Prostate gland (tissue), 2 donors: ENCODE measurements at places on chromosomes 7 and 10.

- H3K27me3 ChIP-seq: no peaks in the 10 kb centered on the region
- H3K4me3 ChIP-seq: no peak overlapping the region
- no peak for DNase-seq
- no peaks in the 10 kb centered on the region for H3K4me1 ChIP-seq
Measured at GRCh38 chr7:91405092-91405788, 141.0 kb downstream of the FZD1 start.

DNA sequence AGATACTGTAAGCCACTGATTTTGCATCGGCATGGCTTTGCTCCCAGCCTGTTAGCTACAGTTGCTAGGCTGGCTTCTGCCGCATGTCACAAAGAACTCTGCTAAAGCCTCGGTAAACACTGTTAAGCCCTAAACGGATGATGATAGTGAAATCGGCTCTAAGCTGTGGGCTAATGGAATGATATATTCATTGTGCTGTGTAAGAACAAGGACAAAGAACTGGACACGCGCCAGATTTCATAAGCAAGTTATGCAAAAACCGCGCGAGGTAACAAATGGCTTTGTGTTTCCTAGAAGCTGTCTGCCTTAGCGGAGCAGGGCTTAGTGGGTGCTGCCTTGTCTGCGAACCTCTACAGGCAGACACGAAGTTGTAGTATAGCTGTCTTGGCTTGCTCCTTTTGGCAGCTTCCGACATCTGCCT lies 331.3 kb upstream of the COBL start:
- no peak overlapping the region for H3K4me3 ChIP-seq
- H3K27me3 ChIP-seq: no peaks in the 10 kb centered on the region
- H3K27ac ChIP-seq: no peak overlapping the region
- DNase-seq: peak; percentile 78
- no peaks in the 10 kb centered on the region for H3K36me3 ChIP-seq
- H3K4me1 ChIP-seq: no peaks in the 10 kb centered on the region

DNA sequence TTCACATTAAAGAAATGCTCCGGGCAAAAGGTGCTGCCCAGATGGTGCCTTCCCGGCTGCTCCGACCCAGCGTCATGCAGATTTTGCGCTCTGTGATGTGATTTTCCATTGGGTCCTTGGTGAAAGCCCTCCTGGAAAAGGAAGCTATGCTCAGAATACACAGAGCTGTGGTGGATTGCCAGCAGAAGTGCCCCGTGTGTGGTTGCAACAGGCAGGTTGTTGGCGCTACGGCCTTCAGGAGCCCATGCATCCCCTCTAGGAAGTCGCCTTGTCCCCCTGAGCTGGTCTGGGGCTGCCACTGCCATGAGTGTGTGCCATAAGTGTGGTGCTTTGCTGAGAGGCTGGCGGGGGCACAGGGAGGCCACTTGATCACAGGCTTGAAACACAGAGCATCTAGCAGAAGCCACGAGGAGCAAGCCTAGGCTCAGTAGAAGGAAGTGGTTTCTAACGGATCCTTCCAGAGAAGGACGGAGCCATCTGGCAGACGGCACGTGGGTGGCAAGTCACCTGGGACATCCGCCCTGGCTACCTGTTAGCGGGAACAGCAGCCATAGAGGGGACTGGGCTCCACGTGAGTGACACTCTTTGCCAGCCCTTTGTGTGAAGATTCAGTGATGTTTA lies 210.9 kb downstream of the CUX1 start:
- no peaks in the 10 kb centered on the region for H3K36me3 ChIP-seq
- no peaks in the 10 kb centered on the region for H3K27me3 ChIP-seq

- H3K4me1 ChIP-seq: no peaks in the 10 kb centered on the region
- no peaks in the 10 kb centered on the region for H3K36me3 ChIP-seq
- peak overlapping the region; percentile 90 for H3K4me3 ChIP-seq
- H3K27ac ChIP-seq: peak overlapping the region; percentile 96
Measured at GRCh38 chr7:35801392-35802101, 690 bp downstream of the SEPTIN7 start.

- no peaks in the 10 kb centered on the region for H3K36me3 ChIP-seq
- H3K4me3 ChIP-seq: no peak overlapping the region
- no peaks in the 10 kb centered on the region for H3K4me1 ChIP-seq
- no peak overlapping the region for H3K27ac ChIP-seq
- DNase-seq: no peak
Measured at GRCh38 chr10:118506671-118507590, 88.5 kb downstream of the PRLHR start.

DNA sequence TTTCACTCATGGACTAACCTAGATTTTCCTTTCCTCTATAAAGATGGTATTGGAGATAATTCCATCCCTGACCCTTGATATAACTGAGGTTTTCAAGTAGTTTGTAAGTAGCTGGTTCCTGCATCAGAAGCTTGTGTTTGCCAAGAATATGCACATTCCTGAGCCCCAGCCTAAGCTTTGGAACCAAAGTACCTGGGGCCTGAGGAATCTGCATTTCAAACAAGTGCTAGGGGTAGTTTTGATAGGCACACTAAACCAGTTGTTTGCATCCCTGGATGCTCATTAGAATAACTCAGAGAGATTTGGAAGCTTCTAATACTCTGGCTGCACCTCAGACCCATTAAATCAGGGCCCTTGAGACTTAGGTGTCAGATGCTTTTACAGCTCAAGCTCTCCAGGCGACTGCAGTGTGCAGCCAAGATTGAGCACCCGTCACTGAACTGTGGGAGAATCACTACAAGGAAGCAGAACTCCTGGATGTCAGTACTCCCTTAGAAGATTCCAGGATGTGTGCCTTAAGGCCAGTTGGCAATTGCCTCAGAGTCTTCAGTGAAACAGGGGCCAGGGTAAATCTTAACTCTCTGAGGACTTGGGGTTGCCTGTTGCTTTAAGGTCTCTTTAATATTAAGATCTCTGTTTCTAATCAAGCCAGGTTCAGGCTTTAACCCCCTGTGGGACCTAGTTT lies 565.0 kb downstream of the REEP3 start:
- H3K4me1 ChIP-seq: no peaks in the 10 kb centered on the region
- H3K4me3 ChIP-seq: no peak overlapping the region
- no peaks in the 10 kb centered on the region for H3K36me3 ChIP-seq

DNA sequence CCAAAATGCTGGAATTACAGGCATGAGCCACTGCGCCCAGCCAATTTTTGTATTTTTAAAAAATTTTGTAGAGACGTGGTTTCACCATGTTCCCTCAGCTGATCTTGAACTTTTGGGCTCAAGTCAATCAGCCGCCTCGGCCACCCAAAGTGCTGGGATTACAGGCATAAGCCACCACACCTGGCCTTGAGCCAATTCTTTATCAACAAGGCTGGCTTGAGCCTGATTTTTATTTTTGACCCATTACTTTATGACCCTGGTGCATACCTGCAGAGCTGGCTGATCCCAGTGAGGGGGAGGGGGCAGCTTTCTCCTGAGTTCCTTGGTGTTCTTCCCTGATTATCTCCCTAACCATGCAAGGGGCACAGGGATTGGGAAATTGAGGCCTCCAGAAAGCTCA lies 15.8 kb upstream of the CPA1 start:
- no peaks in the 10 kb centered on the region for H3K36me3 ChIP-seq
- no peaks in the 10 kb centered on the region for H3K27me3 ChIP-seq
- peaks cover under 1% of the 10 kb centered on the region for H3K4me1 ChIP-seq

DNA sequence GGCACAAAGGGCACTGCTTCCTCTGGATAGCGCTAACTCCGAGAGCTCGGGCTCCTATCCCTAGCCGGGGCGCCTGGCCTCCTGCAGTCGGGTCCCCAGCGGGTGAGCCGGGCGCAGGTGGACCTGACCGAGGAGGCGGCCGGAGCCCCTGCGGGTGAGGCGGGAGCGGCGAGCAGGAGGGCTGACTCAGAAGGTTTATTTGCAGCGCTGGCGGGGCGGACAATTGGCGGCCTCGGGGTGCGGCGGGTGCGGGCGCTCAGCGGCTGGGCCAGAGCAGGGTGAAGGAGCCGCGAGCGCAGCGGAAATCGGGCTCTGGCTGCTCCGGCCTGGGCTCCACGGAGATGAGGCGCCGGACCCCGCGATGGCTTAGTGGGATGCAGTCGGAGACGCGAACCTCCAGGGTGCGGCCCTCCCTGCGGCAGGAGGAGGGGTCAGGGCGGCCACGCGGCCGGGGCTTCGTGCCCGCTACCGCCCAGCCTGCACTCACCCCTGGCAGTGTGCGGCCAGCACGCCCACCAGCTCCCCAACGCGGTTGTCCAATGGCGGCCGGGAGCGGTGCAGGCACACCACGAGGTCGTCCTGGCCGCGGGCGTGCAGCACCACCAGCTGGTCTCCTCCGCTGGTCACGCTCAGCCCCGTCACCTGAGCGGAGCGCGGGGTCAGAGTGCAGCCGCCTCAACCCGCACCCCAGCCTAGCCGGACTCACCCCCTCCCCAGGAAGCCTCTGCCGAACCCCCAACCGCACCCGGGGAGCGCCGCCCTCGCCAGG lies 16.1 kb downstream of the MYO1G start:
- no peaks in the 10 kb centered on the region for H3K27me3 ChIP-seq
- H3K27ac ChIP-seq: no peak overlapping the region
- no peaks in the 10 kb centered on the region for H3K4me1 ChIP-seq
- no peak for DNase-seq
- H3K4me3 ChIP-seq: peak overlapping the region; percentile 18

- no peaks in the 10 kb centered on the region for H3K27me3 ChIP-seq
- no peaks in the 10 kb centered on the region for H3K36me3 ChIP-seq
- no peaks in the 10 kb centered on the region for H3K4me1 ChIP-seq
- DNase-seq: no peak
- H3K4me3 ChIP-seq: no peak overlapping the region
- H3K27ac ChIP-seq: no peak overlapping the region
Measured at GRCh38 chr10:56181607-56182006, 179.5 kb downstream of the ZWINT start.

GRCh38 chr10:111392910-111393309 lies 316.1 kb downstream of the ADRA2A start:
- no peak overlapping the region for H3K4me3 ChIP-seq
- no peaks in the 10 kb centered on the region for H3K36me3 ChIP-seq
- H3K4me1 ChIP-seq: no peaks in the 10 kb centered on the region
- no peak for DNase-seq
